Putamen (tissue), 1 donor: ENCODE measurements at places on chromosomes 6 and 20.

DNA sequence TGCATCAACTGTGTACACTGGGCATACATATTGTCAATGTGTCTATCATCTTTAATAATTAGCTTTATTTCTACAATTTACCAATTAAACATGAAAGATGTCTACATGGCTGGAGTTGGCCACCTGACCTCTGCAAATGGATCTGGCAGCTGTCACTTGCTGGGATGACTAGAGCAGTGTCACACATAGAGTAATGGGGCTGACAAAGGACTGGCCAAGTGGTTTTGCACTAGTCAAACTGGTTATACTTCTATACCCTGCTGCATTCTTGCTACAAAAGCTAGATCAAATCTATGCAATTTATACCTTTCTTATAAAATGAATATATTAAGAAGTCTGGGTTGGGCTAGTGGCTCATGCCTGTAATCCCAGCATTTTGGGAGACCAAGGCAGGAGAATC, 99.3 kb downstream of the SESN1 start:
- DNase-seq: no peak

- no peak for DNase-seq
Measured at GRCh38 chr20:51098284-51098810, 75.4 kb upstream of the KCNG1 start.

- DNase-seq: no peak
Measured at GRCh38 chr6:147201885-147202515, 2.2 kb upstream of the STXBP5 start.

DNA sequence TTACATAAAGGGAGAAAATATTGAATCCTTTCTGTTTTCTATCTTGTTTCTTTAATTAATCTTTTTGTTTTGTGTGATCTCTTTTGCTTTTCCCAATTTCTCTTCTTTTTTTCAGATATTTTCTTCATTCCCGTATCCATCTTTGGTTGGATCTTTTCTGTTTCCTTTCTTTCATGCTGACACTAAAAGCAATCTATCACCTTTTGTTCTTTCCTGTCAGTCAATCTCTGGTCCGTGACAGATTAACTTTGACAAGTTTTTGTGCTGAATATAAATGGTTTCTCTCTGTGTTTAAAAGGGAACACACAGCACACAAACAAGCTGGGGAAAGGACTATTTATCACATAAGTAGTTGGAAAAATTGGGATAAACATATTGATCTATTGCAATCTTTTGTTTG, 162.8 kb downstream of the GRM1 start:
- DNase-seq: no peak

DNA sequence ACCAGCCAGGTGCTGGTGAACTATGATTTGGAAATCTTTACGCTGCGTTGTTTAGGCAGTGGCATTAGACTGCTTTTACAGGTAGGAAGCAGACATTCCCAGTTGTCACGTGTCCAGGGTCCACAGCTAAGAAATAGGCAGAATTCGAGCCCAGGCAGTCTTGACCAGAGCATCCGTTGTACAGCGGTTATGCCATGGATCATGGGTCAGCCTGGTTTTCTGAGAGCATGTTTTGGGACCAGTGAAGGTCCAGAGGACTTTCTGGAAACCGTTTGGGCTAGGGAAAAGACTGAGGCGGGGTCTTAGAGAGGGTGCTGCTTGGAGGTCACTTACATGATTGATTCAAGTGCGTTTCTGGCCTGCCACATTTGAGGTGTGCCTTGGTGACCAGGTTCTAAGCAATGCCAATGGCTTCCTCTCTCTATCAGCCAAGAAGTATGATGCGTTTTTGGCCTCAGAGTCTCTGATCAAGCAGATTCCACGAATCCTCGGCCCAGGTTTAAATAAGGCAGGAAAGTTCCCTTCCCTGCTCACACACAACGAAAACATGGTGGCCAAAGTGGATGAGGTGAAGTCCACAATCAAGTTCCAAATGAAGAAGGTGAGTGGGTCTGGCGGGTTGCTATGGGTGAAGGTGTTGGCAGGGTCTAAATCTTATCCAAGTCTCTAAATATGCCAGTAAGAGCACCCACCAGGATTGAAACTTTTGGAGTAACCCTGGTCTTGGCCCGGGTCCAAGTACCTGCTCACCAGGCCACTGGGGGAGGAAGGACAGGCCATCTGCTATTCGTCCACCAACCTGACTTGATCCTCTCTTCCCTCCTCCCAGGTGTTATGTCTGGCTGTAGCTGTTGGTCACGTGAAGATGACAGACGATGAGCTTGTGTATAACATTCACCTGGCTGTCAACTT, 1.8 kb downstream of the RPL10A start:
- no peak for DNase-seq

- DNase-seq: no peak
Measured at GRCh38 chr6:82862543-82862942, 203.1 kb downstream of the UBE3D start.

DNA sequence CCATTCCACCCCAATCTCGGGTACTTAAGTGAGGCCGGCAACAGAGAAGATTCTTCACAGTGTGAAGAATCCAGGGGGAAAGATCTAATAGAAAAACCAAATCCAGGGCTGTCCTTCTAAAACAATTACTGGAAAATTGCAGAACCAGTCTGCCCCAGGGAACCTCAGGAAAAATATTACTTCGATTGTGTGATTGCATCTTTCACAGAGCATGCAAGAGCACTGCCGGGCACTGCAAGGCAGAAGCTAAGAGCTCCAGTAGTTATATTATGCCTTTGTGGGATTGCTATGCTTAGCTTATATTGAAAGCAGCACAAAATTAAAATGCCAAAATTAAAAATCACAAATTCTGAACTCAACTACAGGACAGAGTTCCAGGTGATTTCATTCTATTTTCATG, 175.9 kb downstream of the HACE1 start:
- no peak for DNase-seq

DNA sequence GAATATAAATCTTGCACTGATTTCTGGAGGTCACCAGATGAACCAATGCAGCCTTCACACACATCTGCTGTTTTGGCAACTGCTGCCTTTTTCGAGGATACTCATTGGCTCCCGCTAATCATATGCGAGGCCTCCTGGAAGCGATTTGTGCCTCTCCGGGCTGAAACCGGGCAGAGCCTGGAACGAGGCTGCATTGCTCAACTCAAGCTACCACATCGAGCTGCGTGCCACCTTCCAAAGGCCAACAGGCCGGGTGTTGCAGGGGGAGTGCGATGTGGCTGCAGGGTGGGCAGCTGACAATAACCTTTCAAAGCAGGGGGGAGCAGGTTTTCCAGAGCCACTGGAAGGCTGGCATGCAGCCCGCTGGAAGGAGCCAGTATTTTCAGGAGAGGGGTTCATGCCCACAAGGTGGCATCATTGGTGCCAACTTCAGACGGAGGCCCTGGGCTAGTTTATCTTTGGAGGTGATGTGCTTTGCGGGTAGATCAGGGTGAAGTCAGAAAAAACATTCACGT, 122.6 kb upstream of the IFNGR1 start:
- peak; percentile 87 for DNase-seq

- no peak for DNase-seq
Measured at GRCh38 chr6:119800526-119800925, 451.0 kb upstream of the MAN1A1 start.

GRCh38 chr6:44051515-44051914, 75.7 kb downstream of the MRPL14 start:
- no peak for DNase-seq

DNA sequence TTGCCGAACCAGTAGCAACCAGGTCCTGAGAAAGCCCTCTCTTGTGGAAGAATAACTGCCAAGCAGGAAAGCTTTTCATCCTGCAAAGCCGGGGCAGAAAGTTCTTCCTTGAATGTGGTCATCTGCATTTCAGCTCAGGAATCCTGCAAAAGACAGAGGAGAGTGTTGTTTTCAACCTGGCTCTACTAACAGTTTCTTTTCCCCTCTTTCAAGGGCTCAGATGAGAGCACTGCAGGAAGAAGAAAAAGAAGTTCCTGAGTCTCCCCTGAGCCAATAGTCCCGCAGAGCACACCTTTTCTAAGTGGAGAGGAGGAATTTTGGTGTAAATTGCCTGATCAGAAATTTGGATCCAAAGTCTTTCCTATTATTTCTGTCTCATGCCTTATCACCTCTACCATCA, 10.7 kb downstream of the HLA-DRB1 start:
- DNase-seq: no peak

GRCh38 chr20:45359069-45359405, 3.9 kb upstream of the SYS1 start:
- DNase-seq: no peak

GRCh38 chr6:44224029-44224964, 902 bp downstream of the SLC29A1 start:
- no peak for DNase-seq

GRCh38 chr6:150201772-150202329, 59.0 kb downstream of the PPP1R14C start:
- DNase-seq: no peak

GRCh38 chr6:131954775-131955107, 3.6 kb upstream of the CCN2 start:
- DNase-seq: no peak

GRCh38 chr20:7406671-7407070, 533.6 kb downstream of the HAO1 start:
- DNase-seq: no peak

DNA sequence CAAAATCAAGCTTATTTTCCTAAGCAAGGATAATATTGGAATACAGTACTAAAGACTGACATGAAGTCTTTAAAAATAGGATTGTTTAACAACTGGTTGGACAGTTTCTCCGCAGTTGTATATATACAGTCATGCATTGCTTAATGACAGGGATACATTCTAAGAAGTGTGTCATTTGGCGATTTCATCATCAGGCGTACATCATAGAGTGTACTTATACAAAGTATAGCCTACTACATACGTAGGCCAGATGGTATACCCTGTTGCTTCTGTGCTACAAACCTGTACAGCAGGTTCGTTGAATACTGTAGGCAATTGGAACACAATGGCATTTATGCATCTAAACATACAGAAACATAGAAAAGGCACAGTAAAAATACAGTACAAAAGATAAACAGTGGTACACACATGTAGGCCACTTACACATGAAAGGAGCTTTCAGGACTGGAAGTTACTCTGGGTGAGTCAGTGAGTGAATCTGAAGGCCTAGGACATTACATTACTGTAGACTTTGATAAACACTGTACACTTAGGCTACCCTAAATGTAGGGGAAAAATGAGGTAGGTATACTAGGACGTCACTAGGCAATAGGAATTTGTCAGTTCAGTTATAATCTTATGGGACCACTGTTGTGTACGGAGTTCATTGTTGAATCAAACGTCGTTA, 20.1 kb downstream of the HECA start:
- no peak for DNase-seq

DNA sequence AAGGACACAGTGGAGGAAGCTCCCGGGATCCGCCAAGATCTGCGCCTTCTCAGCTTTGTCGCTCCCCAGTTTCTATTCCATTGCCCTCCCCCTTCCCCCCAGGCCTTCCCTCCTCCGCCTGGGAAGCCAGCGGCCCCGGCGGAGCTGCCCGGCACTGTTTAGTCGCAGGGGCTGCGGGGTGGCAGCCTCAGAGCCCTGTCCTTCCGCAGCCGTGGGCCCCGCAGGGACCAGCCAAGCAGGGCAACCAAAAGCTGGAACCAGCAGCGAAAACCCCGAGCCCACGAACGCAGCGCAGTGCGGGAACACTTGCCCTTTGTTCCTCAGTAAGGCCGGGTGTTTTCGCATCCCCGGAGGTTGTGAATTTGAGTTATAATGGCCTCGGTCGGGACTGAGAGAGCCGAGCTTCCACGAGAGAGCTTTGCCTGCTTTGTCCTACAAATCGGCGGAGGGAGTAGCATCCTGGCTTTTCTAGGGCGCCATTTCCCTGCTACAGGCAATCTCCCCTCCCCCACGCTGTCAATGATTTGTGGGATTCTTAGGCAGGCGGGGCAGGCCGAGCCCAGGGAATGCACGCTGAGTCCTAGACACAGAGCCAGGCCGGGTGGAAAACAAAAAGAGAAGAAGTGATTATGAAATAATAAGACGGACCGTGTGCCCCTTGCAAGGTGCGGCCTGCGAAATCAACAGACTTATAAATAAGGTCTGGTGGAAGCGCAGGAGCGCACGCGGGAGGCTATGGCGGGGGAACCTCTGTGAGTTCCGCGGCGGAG, 4.0 kb upstream of the TUBB2B start:
- peak; percentile 83 for DNase-seq

DNA sequence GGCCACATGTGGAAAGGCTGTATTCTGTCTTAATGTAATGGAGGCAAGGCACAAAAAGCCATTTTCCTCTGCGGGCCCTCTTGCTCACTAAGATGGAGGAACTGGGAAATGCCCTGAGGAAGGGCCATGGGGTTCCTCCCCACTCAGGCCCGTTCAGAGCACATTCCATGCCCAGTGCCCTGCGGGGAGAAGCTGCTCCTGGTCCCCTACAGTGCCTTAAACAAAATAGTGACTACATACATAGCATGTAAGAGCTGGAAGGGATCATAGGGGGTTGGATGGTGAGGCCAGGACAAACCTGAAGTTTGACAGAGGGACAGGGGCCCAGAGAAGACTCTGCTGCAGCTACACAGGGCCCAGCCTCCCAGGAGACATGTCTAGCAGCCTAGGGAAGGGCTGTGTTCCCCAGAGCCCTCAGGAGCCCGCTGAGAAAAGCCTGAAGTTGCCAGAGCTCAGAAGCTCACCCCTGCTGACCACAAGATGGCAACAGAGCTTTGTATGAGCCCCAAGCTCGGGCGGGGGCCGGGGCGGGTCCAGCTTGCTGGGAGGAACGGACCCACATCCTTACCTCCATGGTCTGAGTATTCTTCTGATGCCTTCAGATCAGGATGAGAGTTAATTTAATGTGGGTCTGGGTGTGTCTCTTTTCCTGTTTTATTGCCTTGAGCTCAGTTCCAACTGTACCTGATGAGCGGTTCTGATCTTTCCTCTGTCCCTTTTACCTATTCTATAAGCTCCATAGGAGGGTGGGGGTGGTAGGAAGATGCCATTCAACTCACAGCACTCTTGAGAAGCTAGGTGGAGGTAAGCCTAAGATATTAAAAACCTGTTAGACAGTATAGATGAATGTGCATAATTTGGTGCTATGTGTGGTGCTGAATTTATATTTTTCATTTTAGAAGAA, 242.9 kb downstream of the CDC5L start:
- no peak for DNase-seq

DNA sequence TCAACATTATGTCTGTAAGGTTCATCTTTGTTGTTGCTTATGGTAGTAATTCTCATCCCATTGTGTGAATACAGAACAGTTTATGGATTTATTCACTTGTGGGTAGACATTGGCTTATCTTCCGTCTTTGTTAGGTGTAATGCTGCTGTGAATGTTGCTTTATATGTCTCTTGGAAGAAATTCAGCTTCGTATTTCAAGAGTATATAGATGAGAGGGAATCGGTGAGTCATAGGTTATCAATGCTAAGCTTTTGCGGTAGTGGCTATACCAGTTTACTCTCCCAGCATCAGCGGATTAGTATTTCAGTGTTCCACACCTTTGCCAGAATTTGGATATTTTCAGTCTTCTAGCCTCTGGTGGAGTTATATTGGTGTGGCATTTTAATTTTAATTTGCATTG, 77.8 kb downstream of the ZFAND3 start:
- no peak for DNase-seq

- DNase-seq: no peak
Measured at GRCh38 chr20:6664574-6664973, 102.9 kb upstream of the BMP2 start.

DNA sequence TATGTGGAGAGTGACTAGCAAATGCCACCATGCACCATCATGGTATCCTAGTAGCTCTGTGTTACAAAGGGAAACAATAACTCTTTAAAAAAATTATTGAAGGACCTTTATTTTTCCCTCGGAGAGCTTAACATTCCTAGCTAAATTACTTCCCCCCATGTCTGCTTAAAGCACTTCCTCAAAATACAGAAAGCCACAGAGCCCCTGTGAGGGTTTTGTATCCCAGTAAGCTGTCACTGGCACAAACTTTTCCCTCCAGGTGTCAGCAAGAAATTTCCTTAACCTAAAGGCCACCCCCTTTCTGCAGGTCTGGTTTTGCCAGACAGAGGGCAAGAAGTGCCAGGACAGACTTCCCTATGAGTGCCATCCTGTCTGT, 340.0 kb upstream of the PRDM1 start:
- DNase-seq: no peak
